Endothelial cell of umbilical vein (primary cell): ENCODE measurements at places on chromosomes 2 and 18. TPM values are rescaled to one million over a fixed set of nuclear protein-coding genes. Genes with fewer than 3 reads are reported as not detected.

The NYAP2 gene
- not detected in 2 replicates for total RNA-seq

The MROH2A gene
- total RNA-seq: not detected in 2 replicates

The OSR1 gene
- not detected in 2 replicates for total RNA-seq

The TGOLN2 gene
- total RNA-seq: 119 and 140 TPM in 2 replicates

The TRABD2A gene
- 0.99 and 1.8 TPM in 2 replicates for total RNA-seq

The ITPRIPL1 gene
- total RNA-seq: 4.6 and 5.8 TPM in 2 replicates

The CGREF1 gene
- total RNA-seq: 4.0 and 5.8 TPM in 2 replicates

The ATP6V1B1 gene
- 0.60 and 0.77 TPM in 2 replicates for total RNA-seq

The CPS1 gene
- total RNA-seq: 0.53 and 0.88 TPM in 2 replicates

The KIAA2012 gene
- not detected in 2 replicates for total RNA-seq
